Large intestine (tissue), 12 donors: ENCODE measurements at places on chromosomes 16 and 17. TPM values are rescaled to one million over a fixed set of nuclear protein-coding genes. Genes with fewer than 3 reads are reported as not detected.

The BRICD5 gene
- polyA plus RNA-seq, result 10.5 TPM

The DNAH2 gene
- 0.09 TPM for polyA plus RNA-seq

The NPIPA3 gene
- polyA plus RNA-seq, result 1.1 TPM

The CIAO2B gene
- 82.1 TPM for polyA plus RNA-seq

The CA4 gene
- 1.2 TPM for polyA plus RNA-seq

The ACSM2B gene
- 1.4 TPM for polyA plus RNA-seq

The PHF12 gene
- 27.7 TPM for polyA plus RNA-seq

The GRAP gene
- 2.9 TPM for polyA plus RNA-seq

The ZNF785 gene
- 22.7 TPM for polyA plus RNA-seq

The KRTAP4-5 gene
- polyA plus RNA-seq, result not detected

The ZNF469 gene
- 1.0 TPM for polyA plus RNA-seq

The TMEM238L gene
- 3.5 TPM for polyA plus RNA-seq

The GAN gene
- polyA plus RNA-seq, result 2.7 TPM

The FBXL16 gene
- polyA plus RNA-seq, result 3.8 TPM

The OSGIN1 gene
- 8.4 TPM for polyA plus RNA-seq

The CCDC154 gene
- 2.9 TPM for polyA plus RNA-seq

The PHOSPHO1 gene
- 2.3 TPM for polyA plus RNA-seq

The ERI2 gene
- 35.8 TPM for polyA plus RNA-seq

The TRPV3 gene
- polyA plus RNA-seq, result 15.0 TPM

The PYDC1 gene
- polyA plus RNA-seq, result 0.19 TPM

The RNFT1 gene
- 31.9 TPM for polyA plus RNA-seq

The KCNJ12 gene
- 18.4 TPM for polyA plus RNA-seq

The SRCIN1 gene
- polyA plus RNA-seq, result 7.6 TPM

The IL17C gene
- not detected for polyA plus RNA-seq

The CACNG3 gene
- polyA plus RNA-seq, result 0.01 TPM

The TNP2 gene
- not detected for polyA plus RNA-seq

The RAB34 gene
- 82.8 TPM for polyA plus RNA-seq

The KRT28 gene
- polyA plus RNA-seq, result not detected

The ZPBP2 gene
- polyA plus RNA-seq, result 0.03 TPM

The KRT15 gene
- polyA plus RNA-seq, result 0.79 TPM

The SLC7A5 gene
- 15.0 TPM for polyA plus RNA-seq

The CD300E gene
- polyA plus RNA-seq, result 0.12 TPM

The KRTAP4-1 gene
- polyA plus RNA-seq, result not detected

The KRT20 gene
- 31.7 TPM for polyA plus RNA-seq
